ENCODE measurements at places on chromosomes 2 and 18.

DNA sequence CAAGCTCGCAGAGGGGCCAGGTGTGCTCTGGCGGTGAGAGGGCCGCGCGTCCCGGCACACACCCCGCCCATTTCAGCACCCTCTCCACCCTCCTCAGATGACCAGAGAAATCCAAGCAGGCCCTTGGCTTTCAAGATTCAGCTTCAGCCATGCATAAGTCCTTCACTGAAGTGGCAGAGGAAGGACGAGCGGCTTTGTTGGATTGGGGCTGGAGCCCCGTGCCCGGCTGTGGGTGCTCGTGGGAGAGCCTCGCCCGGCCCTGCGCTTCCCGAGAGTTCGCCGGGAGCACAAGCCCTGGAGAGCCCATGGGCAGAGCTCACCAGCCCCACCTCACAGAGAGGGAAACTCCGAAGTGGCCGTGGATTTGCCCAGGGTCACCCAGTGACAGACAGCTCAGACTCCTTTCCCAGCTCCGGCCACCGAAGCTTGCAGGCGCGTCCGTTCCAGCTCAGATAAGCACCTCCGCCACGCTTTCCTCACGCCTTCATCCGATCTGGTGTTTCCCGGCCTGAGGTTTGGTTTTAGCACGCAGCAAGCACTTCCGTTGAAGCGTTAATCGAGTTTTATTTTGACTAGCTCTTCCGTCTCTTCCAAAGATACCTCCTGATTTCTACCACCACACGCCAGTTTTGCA is 45.6 kb upstream of the MTCL1 start:
- DNase-seq: no peak

DNA sequence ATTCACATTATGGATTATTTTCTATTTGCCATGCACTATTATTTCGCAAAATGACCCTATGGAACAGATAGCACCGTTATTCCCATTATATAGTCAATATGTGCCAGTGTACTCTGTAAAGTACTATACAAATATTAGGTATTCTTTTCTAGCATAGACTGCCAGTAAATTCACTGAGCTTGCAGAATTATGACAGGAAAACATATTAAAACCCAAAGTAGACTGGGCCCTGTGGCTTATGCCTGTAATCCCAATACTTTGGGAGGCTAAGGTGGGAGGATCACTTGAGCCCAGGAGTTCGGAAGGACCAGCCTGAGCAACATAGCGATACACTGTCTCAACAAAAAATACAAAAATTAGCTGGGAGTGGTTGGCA is 1.1 kb upstream of the DYM start:
- DNase-seq: no peak

DNA sequence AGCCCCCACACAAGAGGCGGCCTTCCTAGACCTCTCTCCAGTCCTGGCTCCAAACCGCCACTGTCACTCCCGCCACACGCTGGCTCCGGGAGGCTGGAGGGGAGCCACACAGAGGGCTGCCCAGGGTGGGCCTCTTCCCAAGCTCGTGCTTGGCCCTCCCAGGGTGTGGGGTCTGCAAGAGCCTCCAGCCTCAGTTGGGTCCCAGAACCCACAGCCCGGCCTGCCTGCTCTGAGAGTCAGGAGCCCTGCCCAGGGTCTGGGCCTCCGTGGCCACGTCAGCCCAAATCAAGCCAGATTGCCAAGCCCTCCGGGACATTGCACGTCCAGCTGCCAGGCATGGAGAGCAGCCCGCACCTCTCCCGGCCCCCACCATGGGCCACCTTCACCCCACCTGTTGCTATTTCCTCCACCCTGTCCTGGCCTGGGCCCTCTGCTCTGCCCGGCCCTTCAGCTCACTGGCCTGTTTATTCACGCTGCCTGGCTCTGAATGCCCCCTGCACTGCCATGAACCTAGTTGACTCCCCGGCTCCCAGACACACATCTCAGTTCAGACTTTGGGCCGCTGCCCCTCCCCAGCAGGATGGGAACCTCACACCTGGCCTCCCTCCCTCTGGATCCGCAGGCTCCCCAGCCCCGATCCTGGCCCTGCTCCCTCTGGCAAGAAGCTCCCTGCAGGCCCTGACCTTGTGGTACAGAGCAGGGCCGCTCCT is 61.0 kb downstream of the BIN1 start:
- DNase-seq: no peak

DNA sequence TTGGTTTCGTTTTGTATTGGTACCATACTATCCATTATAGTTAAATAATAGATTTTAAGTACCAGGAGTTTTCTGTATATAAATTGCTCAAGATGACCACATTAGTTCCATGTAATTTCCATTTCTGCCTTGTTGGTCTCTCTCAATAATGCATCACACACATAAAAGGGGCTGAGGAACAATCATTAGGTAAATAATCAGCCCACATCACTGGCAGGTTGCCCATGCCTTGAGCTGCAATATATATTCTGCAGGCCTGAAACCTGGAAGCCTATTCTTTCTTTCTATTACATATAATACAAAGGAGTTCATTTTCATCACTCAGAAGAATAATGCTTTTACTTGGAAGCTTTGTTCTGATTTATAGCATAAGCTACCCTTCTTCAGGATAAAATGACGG is 616.1 kb upstream of the PKDCC start:
- DNase-seq: no peak

DNA sequence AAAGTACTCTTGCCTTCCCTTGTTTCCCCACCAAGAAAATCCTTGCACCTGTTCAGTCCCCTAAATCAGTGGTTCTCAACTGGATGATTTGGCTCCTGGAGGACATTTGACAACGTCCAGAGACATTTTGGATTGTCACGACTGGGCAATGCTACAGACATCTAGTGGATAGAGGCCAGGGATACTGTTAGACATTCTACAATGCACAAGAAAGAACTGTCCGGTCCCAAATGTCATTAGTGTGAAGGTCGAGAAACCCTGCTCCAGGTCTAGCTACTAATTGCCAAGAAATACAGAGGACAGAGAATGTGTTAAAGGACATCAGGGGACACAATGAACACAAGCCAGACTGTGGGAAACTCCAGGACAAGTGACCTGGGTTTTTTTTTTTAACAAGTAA is 60.0 kb downstream of the LRP2 start:
- DNase-seq: no peak

- no peak for DNase-seq
Measured at GRCh38 chr2:151914989-151915628, 86.9 kb upstream of the ARL5A start.

- peak; percentile 58 for DNase-seq
Measured at GRCh38 chr2:174605687-174606086, 8.1 kb upstream of the WIPF1 start.

- DNase-seq: no peak
Measured at GRCh38 chr2:187377340-187377739, 70.7 kb downstream of the CALCRL start.

DNA sequence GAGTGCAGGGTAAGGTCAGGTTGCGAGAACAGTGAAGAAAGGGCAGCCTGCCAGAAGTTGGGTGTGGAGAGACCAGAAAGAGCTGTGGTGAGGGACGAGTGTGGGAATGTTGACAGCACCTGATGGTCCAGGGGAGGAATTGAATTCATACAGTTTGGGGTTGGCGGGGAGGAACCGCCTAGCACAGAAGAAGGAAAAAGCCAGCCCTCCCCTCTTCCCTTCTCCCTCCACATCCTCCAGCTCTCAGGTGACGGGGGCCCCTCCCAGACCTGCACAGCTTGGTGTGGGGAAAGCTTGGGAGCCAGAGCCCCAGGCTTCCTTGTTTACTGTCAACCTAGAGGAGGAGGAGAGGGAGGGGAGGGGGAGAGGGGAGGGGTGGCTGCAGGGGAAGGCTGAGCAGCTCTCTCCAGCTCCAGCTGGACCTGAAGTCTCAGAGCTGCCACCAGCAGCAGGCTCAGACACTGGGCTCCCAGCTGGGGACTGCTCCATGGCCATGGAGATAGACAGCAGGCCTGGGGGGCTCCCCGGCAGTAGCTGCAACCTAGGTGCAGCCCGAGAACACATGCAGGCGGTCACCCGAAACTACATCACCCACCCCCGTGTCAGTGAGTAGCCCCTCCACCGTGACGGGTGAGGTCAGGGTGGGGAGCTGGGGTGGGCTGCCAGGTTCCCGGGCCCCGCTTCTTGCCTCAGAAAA is at the start of gene ATP6V1B1:
Gene ATP6V1B1 (plus strand): TSS at position 433 of the 697 bp plus-strand sequence. CDS start 55 bp downstream, at position 488.
- DNase-seq: no peak

DNA sequence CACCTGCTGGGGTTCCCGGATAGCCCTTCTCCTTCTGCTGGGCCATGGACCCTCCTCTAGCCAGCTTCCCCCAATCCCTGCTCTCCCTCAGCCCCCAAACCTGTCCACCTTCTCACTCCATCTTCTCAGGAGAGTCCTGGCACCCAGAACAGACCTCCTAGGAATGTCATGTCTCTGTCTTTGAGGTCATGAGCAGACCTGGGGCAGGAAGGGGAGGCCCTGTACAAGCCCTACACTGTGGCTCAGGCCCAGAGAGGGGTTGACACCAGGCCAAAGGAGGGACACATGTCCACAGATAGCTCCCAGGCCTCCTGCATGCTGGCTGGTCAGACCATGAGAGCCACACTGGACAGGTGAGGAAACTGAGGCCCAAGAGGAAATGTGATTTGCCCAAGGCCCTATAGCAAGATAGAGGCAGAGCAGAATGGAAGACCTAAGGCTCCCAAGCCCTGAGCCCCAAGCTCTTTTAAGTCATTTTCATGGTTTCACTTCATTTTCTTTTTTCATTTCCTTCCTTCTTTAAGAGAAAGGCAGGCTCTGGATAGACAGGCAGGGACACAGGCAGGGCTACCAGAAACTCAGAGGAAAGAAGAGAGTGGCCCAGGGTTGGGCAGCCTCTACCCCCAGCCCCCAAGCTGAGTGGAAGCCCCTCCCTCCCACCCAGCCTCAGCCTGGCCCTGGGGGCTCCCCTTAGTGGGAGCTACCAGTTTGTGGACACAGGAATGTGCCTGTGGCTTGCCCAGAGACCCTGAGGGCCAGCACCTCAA is 159.7 kb downstream of the SMAD7 start:
- DNase-seq: no peak

GRCh38 chr18:35463050-35463449 is 34.7 kb downstream of the INO80C start:
- no peak for DNase-seq

DNA sequence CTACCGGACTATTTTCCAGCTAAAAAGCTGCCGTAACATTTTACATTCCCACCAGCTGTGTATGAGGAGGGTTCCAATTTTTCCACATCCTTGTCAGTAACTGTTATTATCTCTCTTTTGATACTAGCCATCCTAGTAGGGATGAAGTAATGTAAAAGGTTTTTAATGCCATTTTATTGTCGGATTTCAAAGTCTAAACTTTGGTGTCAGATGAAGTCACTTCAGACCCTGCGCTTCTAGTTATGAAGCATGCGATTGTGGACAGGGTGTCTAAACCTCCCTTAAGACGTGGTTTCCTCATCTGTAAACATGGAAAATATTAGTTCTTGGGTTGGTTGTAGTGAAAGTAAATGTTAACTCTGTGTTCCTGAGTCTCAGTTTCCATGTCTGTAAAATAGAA is 4.7 kb downstream of the DGKD start:
- no peak for DNase-seq

GRCh38 chr18:4748975-4749374 is 293.9 kb upstream of the DLGAP1 start:
- DNase-seq: no peak

DNA sequence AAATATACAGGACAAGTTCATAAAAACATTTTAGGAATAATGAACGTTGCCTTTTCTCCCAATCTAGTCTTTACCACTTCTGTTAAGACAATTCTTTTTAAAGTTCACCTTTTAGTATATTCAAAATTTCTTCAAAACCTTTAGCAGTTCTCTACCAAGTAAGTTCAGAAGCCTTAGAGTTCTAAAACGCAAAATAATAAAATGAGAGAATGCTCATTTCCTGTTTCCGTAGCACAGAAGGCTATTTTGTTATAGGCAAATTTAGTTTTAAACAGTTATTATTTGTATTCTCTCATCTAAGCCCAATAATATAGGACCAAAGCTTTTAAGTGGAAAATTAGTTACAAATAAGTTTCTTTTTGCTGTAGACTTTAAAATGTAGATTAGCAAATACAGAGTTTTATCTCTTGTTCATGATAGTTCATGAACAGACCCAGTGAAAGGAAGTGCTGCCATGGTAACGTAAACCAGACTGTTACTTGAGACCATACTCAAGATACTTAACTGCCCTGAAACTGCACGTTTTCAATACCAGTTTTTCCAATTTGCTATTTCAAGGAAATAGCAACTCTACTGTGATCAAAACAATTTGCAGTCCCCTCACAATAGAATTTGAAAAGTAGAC is 173.1 kb upstream of the STON1 start:
- peak; percentile 76 for DNase-seq

DNA sequence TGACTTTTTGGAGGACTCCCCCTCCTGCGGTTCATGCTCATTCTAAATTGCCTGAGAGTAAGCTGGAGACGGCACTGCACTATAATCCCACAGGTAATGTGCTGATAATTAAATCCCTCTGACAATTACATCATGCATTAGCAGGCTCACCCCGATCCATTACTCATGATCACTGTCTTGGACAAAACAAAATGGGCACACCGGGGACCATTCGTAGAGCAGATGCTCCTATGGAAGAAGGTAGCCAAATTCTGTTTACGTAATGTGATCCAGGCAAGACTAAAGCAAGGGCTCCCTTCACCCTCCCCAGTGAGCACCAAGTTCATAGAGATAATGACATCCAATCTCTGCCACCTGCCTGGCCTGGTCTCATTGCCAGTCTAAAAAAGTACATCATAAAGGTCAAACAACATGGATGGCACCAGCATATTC is 657.1 kb upstream of the SOX11 start:
- DNase-seq: no peak

- DNase-seq: no peak
Measured at GRCh38 chr2:227748079-227748478, 2.4 kb downstream of the SCYGR8 start.

- no peak for DNase-seq
Measured at GRCh38 chr2:171595896-171596295, 73.6 kb downstream of the CYBRD1 start.

DNA sequence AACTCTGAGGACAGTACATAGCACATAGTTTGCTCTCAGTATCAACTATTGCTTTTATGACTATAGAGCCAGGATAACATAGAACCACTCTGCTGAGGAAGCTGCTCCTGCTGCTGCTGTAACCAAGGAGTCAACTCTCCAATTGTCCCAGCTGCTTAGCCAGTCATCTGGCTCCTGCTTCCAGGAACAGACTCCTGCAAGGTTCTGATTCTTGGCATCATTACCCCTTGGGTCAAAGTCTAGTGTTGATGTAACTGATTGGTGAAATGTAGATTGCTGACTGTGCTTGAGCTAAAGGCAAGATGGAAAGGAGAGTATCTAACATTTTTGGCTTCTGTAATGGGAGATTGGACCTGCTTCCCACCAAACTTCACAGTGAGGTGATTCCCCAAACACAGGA is 261.9 kb upstream of the FSHR start:
- no peak for DNase-seq

DNA sequence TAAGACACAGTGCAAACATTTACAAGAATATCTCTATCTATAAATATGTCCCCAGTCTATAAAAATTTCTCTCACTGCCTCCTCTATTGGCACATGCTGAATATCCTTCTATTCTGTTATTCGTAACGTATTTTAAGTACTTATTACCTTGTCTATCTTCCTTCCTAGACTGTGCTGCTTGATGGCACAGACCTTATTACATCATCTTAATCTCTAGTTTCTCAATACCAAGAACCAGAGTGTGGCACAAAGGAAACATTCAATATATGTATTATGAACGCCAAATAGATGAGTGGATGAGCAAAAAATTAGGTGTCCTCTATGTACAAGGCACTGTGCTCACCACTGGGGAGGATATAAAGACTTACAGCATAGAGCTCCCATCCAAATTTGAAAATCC is 282.8 kb downstream of the NBAS start:
- DNase-seq: no peak
